ENCODE measurements at places on chromosomes 5 and 9.

- no peak for DNase-seq
Observed at GRCh38 chr9:135851748-135852147, 55.6 kb downstream of the CAMSAP1 start.

DNA sequence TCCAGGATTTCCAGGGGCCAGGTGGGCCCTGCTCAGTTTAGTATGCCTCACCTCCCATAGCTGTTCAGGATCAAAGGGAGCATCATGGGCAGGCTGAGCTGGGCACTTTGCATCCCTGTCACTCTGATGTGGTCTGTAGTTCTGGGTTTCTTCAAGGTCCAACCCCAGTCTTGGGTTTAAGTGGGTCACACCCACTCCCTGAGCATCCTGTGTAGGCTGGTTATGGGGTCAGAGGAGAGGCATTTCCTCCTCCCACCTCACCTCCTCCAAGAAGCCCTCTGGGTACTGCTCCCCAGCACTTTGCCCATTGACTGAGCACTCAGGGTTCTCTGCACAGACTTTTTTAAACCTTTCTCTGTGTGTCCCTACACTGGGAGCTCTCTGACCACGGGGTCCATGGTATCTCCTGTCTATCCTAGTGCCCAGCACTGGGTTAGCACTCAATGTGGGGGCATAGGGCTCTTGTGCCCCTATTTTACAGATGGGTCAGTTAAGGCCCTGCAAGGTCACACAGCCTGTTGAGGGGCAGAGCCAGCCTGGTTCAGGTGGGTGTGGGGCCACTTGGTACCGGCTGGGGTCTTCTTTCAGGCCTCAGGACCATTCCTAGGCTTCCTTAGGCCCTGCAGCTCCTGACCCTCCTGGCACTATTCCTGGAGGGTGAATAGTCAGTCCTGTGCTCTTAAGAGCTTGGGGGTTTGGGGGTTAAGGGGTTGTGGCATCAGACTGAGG lies 19.0 kb downstream of the CXXC5 start:
- DNase-seq, result no peak

GRCh38 chr9:108186642-108187395 lies 669.0 kb downstream of the ACTL7B start:
- no peak for DNase-seq

DNA sequence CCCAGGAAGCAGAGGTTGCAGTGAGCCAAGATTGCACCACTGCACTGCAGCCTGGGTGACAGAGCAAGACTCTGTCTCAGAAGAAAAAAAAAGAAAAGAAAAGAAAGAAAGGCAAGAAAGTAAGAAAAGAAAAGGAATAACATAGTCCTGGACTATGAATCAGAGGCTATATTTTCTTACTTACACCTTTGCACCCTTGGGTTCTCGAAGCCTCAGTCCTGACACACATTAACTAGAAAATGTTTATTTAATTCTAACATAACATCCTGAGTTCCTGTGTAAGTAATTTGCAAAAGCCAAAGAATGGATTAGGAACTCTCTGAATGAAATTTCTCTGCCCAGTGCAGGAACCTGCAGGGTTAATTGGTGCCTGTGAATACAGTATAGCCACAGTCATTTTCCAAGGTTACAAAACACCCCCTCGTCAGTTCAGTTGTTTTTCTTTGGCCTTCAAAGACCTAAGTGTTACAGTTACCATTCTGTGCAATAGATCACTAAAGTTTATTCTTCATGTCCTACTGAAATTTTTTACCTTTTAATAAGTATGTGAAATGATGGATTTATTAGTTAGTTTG lies 147.6 kb downstream of the SV2C start:
- no peak for DNase-seq

- DNase-seq, result no peak
Observed at GRCh38 chr9:79395228-79395627, 176.5 kb upstream of the TLE4 start.

GRCh38 chr9:130237763-130238524 lies 27.6 kb upstream of the HMCN2 start:
- DNase-seq, result no peak

GRCh38 chr9:135865531-135865930 lies 41.8 kb downstream of the CAMSAP1 start:
- no peak for DNase-seq

DNA sequence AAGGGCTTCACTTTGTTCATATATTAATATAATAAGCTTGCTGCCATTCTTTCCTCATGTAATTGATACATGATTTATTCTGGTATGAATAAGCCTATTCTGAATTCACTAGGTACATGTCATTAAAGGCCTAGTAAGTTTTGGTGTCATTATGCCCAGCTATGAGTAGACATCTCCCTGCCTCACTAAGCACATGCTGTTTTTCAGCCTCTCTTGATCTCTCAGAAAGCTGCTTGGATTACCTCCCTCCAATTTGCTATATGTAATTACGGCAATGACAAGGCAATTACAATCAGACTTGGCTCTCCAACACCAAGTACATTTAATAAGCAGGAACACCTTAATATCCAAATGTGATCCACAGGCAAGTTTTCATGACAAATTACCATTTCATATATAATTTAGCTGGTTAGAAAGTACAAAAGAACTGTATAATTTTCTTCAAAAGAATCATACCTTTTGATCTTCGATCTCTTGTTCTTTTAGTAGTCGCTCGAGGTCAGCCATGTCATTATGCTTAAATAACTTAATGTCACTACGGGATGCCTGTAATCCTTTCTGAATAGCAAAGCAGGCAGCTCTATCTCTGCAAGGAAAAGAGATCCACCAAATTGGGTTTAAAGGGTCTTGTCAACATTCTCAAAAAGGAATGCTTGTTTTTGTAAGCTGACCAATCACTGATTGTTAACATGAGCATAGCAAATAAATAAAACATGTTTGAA lies 56.3 kb downstream of the SPTLC1 start:
- no peak for DNase-seq
